ENCODE measurements at places on chromosomes 5 and 9. TPM values are rescaled to one million over a fixed set of nuclear protein-coding genes. Genes with fewer than 3 reads are reported as not detected.
A peak's percentile ranks its signal among the peaks of the same experiment; 100 is the strongest.

DNA sequence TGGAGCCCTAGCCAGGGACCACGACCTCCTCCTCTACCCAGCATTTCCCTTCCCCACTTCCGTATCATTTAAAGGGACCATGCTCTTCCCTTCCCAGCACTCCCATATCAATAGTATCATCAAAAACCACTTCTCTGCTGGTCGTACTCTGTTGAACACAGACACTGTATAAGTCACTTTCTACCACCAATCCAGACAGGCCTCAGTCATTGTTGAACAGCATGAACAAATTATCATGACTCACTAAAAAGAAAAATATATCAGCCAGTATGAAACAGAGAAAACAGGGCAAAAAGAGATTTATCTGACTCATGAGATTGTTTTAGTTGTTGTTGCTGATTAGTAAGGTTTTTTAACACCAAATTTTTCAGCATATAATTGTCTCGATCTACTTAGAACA is 89.8 kb downstream of the CDKN2A start:
- H3K4me1 ChIP-seq, result no peaks in the 10 kb centered on the region
- no peaks in the 10 kb centered on the region for H3K36me3 ChIP-seq
- H3K27me3 ChIP-seq, result no peaks in the 10 kb centered on the region
- no peak for DNase-seq
- no peak overlapping the region for H3K27ac ChIP-seq

Gene CMBL
- total RNA-seq, result 0.39 TPM

DNA sequence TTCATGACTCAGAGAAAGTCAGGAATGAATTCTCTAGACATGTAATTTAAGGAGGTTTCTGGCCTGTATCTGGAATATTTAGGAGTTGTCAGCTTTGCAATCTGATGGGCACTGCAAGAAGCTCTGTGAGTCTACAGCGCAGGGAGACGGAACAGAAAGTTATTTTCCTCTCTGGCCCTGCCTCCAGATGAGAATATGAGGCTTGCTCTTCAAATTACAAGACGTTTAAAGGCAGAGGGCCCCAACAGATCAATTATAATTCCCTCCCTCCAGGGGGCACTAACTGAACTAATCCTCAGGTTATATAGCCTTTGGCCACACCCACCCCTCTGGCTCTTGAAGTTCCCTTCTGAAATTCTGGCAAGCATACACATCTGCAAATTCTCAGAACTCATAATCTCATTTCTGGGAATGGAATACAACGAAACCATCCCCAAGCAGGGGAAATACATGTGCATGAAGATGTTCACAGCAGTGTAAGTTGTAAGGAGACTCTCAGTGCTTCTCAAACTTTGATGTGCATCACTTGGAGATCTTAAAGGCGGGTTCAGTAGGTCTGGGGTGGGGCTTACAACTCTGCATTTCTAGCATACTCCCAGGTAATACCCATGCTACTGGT is 307.6 kb downstream of the CWC27 start:
- H3K27me3 ChIP-seq, result peaks cover 19% of the 10 kb centered on the region
- H3K4me1 ChIP-seq, result peaks cover 9% of the 10 kb centered on the region
- DNase-seq, result peak; percentile 9
- no peak overlapping the region for H3K27ac ChIP-seq

DNA sequence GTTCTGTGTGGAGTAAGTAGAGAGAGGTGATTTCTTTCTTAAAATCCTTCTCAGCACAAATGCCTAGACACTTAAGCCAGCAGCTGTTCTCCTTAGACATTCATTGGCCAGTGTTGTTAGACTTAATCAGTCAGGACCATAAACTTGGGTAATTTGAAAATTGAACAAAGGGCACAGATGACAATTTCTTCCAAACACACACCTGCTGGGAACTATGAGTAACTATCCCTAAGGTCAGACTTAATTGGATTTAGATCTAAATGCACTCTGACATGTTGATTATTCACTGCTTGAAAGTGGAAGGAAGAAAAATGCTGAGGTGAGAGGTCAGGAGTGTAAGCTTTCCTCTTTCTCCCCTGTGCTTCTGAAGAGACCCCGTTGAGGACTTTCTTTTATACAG is 1083.7 kb upstream of the DMAC1 start:
- no peak overlapping the region for H3K27ac ChIP-seq
- H3K4me3 ChIP-seq, result no peak overlapping the region
- no peak for DNase-seq
- no peaks in the 10 kb centered on the region for H3K36me3 ChIP-seq
- no peaks in the 10 kb centered on the region for H3K4me1 ChIP-seq

DNA sequence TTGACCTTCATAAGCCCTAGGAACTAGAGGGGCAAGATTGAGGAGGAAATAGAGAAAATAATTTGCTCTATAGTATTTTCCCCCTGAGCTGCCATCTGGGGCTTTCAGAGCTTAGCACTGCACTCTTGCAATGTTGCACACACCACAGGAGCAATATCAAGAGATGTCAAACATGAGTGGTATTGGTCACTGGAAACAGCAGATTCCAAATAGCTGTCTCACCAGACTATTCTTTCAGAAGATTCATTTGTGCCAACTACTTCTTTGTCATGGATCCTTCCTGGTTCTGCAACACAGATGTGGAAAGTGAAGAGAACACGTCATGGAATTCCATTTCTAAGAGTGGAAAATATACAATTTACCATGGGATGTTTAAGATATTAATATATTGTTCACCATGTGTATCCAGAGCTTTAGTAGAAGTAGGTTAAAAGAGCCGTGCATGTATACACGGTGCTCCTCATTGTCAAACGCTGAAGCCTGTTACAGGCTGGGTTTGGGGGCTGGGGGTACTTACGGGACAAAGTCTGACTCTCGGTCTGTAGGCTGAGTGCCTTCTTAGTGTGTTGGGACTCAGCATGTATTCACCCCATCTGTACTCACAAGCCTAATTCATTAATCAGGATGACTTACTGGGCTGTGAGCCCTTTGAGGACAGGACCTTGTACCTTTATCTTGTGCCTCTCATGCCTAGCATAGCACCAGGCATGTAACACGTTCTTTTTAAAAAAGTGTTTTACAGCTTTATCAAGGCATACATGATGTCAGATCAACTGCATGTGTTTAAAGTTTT is 31.4 kb upstream of the GDNF start:
- no peak for DNase-seq
- H3K27me3 ChIP-seq, result peaks cover 29% of the 10 kb centered on the region
- H3K27ac ChIP-seq, result no peak overlapping the region
- no peak overlapping the region for H3K4me3 ChIP-seq
- no peaks in the 10 kb centered on the region for H3K4me1 ChIP-seq

- H3K4me3 ChIP-seq, result no peak overlapping the region
- H3K27me3 ChIP-seq, result no peaks in the 10 kb centered on the region
- no peak for DNase-seq
- no peak overlapping the region for H3K27ac ChIP-seq
Observed at GRCh38 chr5:16484081-16484480, 18.5 kb upstream of the ZNF622 start.

DNA sequence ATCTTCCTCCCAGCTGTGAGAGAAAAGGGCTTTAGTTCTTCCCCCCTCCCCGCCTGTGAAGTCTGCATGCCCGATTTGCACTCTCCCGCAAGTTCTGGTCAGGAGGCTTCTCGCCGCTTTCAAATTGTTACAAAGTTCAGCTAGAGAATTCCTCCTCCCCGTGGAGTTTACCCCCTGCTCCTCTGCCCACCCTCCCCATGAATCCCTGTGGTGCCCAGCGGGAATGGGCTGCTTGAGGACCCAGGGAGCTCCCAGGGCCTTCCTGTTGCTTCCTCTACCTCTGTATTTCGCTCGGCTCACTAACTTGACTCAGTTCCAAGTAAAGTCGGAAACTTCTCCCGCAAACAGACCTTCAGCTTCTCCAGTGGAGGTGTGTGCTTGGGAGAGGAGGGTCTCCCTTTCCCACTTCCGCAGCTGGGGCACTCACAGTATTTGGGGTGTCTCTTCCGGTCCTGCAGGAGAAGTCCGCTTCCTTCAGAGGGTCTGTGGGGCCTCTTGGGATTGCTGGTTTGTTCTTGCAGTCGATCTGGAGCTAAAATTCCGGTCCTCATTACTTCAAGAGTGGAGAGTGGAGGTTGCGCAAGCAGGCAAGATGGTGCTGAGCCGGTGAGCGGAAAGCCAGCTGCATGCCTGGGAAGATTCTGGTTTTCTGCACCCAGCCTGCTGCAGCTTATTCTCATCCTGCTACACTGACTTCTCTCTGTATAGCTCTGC is 97.8 kb downstream of the ADAMTS12 start:
- no peaks in the 10 kb centered on the region for H3K36me3 ChIP-seq
- H3K4me3 ChIP-seq, result no peak overlapping the region
- H3K27me3 ChIP-seq, result no peaks in the 10 kb centered on the region
- no peak for DNase-seq
- H3K27ac ChIP-seq, result no peak overlapping the region
- H3K4me1 ChIP-seq, result no peaks in the 10 kb centered on the region

DNA sequence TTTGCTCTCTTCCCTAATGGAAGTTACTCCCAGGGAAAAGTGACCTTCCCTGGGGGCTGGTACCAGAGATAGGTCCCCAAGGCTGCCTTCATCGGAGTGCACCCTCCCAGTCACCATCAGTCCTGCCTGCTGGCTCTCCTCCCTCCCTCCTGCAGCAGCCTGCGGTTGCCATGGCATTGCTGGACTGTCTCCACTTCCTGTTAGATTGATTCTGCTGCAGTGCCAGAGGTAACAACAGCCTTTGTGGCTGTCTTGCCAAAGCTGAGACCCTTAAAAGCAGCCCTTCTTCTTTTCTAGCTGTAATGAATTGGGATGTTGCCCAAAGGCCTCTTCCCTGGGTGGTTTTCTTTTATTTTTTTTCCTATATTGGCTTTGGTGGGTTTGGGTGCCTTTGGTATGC is 78.1 kb upstream of the PRLR start:
- H3K4me1 ChIP-seq, result no peaks in the 10 kb centered on the region
- H3K36me3 ChIP-seq, result no peaks in the 10 kb centered on the region
- DNase-seq, result no peak
- no peak overlapping the region for H3K27ac ChIP-seq

- H3K27ac ChIP-seq, result no peak overlapping the region
- H3K4me3 ChIP-seq, result no peak overlapping the region
- peaks cover 2% of the 10 kb centered on the region for H3K36me3 ChIP-seq
- peaks cover 3% of the 10 kb centered on the region for H3K4me1 ChIP-seq
Observed at GRCh38 chr5:7261049-7261448, 134.9 kb upstream of the ADCY2 start.

DNA sequence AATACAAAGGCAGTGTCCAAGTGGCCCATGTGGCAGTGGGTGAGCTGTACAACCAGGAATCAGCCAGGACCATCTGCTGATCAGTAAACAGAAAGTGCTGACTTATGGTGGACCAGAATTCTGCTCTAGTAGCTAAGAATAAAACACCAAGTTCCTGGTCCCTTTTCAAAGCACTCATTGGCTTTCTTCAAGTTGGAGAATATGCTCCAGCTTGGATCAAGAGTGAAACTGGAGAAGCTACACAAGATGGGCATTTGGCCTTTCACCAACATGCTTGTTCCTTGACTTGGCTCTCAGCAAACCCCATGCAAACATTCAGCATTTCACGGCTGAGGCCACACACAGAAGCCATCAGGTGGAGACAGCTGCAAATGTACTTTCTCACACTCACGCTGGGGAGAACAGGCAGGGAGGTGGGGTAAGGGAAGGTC is 32.1 kb downstream of the MARCHF3 start:
- H3K27ac ChIP-seq, result no peak overlapping the region
- no peak for DNase-seq
- peaks cover 6% of the 10 kb centered on the region for H3K4me1 ChIP-seq
- no peak overlapping the region for H3K4me3 ChIP-seq

GRCh38 chr5:78586251-78586650 is 62.3 kb downstream of the LHFPL2 start:
- H3K27me3 ChIP-seq, result peaks cover 19% of the 10 kb centered on the region
- H3K4me1 ChIP-seq, result no peaks in the 10 kb centered on the region
- H3K36me3 ChIP-seq, result peaks cover 2% of the 10 kb centered on the region
- H3K27ac ChIP-seq, result no peak overlapping the region
- no peak overlapping the region for H3K4me3 ChIP-seq

DNA sequence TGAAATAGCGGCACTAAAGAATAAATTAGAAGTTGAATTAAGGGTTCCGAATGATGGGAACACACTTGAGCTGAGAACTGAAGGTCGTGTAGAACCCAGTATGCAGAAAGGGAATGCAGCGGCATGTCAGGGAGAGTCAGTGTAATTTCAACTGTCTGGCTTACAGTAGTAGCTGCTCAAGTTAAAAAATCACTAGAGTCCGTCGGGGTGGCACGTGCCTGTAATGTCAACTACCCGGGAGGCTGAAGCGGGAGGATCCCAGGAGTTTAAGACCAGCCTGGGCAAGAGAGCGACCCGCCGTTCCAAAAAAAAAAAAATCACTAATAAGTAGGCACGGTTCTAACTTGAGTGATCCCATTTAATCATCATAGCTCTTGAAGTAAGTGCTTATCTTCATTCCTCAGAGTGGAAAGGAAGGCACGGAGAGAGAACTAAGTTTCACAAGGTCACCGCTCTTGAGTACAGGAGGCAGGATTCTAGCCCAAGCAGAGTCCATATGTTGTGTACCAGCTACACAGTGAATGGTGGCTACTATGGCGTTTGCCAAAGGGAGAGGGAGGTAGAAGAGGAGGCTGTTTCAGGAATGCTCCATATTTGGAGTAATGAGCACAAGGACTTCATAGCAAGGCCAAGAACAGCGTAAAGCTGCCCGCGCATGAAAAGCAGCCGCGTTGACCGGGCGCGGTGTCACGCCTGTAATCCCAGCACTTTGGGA is 831 bp downstream of the RMRP start:
- DNase-seq, result no peak
- peaks cover 52% of the 10 kb centered on the region for H3K4me1 ChIP-seq
- H3K27ac ChIP-seq, result peak overlapping the region; percentile 98
- no peaks in the 10 kb centered on the region for H3K36me3 ChIP-seq
- H3K27me3 ChIP-seq, result no peaks in the 10 kb centered on the region
- peak overlapping the region; percentile 84 for H3K4me3 ChIP-seq

DNA sequence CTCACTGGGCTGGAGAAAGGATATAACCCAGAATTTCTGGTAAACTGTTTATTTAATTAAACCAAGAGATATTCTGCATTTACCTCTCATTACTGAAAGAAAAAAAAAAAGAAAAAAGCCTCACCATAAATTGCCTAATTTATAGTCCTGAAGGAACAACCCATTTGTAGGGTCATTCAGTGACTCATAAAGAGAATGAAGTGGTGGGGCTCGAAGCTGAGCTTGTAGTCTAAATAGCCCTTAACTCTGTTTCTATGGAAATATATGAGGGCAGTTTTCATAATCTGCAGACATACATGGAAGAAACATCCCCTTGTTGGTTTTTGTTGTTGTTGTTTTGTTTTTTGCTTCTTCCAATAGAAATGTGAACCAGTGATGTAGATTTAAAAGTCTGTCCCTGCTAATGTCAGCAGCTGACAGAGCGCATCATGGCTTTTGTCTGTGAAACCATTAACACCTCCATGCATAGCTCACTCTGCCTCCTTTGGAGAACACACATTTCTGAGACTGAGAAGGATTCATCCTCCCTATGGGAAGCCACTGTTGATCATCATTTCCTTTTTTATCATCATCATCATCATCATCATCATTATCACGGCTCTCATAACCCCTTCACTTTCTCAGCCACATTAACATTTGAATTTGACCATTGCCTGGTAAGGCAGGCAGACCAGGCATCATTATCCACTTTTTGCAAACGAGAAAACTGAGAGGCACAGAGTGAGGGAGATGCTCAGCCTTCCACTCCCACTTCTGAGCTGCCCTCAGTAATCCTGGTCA is 67.9 kb upstream of the SAP30L start:
- H3K27ac ChIP-seq, result peak overlapping the region; percentile 47
- H3K36me3 ChIP-seq, result peaks cover 17% of the 10 kb centered on the region
- peaks cover 3% of the 10 kb centered on the region for H3K4me1 ChIP-seq
- no peak for DNase-seq
- no peaks in the 10 kb centered on the region for H3K27me3 ChIP-seq
- peak overlapping the region; percentile 58 for H3K4me3 ChIP-seq

- H3K4me3 ChIP-seq, result no peak overlapping the region
- no peaks in the 10 kb centered on the region for H3K4me1 ChIP-seq
- H3K27me3 ChIP-seq, result peaks cover 24% of the 10 kb centered on the region
- no peaks in the 10 kb centered on the region for H3K36me3 ChIP-seq
Observed at GRCh38 chr5:72447751-72448150, 59.5 kb downstream of the ZNF366 start.

Data from T-helper 17 cell (primary cell).